Activated naive CD4-positive, alpha-beta T cell treated with anti-CD3 and anti-CD28 coated beads, Interleukin-2, amount 50 U/mL, for 16 hours (primary cell): ENCODE measurements at places on chromosomes 3 and 15.

DNA sequence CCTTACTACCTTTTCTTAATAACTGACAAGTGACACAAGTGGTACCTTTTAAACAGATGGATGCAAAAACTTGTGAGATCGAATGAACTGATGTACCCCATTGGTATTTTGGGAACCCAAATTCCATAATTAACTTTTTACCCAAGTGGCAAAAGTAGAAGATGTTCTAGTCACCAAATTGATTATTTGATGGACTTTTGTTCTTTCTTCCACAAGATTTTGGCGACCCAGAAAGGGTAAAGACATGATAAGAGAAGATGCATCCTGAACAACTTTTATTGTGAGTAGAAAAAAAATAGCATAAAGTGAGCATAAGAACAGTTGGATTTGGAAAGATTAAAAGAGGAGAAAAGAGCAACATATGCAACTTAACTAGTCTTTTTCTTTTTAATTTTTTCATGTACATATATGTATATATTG is 159.5 kb downstream of the TIGIT start:
- DNase-seq, result no peak

DNA sequence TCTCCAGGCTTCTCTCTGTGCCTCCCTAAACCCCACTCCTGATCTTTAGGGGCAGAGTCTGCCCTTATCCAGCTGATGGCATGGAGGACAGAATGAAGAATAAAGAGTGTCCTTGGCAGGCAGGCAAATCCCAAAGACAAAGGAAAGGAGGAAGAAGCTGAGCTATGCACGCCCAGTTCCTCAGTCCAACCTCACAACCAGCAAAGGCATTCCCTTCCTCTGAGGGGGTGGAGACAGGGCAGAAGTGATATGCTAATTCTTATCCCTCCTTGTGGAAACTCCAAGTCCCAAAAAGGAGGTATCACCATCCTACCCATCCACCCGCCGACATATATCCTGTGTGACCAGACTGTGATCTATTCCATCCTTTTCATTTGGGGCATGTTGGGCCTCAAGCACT is 10.5 kb upstream of the CCDC54 start:
- DNase-seq, result no peak

DNA sequence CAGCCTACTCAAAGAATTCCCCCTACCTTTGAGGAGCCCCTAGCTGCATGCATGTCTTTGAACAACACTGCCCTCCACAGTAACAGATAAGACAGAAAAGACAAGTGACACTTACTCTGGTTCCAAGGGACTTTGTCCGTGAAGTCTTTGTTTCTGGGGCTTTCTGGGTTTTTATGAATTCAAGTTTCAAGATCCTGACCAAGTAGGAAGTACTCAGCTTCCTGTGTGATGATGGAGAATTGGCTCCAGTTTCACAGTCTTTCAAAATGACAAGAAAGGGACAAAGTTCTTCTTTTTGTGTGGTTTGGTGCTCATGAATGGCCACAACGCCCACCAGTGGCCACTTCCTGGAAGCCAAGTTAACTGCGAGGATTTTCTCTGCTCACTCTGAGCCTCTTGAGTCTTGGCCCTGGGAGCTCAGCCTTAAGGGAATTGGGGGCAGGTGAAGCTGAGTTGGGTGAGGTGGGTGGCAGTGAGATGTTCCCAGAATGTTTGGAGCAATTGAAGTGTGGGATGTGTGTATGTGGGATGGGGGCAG is at the start of gene CCR1:
Gene CCR1 (minus strand): TSS at position 147 of the 538 bp plus-strand sequence. CDS start 4,000 bp downstream, outside the sequence.
- DNase-seq, result no peak

DNA sequence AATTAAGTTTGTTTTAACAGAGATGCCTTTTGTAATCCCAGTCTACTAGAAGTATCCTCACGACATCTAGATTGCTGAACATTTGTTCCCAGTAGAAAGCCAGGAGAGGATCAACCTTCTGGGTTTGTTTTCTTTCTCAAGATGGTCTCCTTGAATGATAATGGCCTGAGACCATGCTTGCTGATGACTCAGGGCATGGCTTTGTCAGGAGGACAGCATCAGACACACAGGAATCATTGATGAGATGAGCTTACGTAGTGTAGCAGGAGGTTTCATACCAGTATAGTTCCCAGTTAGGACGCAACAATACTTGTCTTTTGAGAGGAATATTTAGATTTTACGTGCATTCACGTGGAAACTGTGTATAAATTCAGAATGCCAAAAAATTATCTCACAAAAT is 38.6 kb downstream of the ATP1B3 start:
- no peak for DNase-seq

DNA sequence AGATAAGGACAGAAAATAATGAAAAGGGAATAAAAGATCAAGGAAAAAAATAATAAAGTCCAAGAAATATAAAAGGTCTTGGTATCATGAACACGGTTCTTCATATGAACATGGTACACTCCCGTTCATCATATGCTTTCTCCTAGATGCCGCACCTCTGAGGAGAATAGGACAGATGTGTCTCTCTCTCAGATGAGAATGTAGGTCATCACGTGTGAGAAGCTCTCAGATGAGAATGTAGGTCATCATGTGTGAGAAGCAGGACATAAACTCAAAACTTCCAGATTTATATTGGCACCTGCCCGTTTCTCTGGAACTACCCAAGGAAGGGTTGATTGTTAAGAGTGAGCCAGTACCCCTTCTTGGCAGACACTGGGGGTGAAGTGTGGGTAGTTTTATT is 29.9 kb upstream of the IQCF6 start:
- no peak for DNase-seq

DNA sequence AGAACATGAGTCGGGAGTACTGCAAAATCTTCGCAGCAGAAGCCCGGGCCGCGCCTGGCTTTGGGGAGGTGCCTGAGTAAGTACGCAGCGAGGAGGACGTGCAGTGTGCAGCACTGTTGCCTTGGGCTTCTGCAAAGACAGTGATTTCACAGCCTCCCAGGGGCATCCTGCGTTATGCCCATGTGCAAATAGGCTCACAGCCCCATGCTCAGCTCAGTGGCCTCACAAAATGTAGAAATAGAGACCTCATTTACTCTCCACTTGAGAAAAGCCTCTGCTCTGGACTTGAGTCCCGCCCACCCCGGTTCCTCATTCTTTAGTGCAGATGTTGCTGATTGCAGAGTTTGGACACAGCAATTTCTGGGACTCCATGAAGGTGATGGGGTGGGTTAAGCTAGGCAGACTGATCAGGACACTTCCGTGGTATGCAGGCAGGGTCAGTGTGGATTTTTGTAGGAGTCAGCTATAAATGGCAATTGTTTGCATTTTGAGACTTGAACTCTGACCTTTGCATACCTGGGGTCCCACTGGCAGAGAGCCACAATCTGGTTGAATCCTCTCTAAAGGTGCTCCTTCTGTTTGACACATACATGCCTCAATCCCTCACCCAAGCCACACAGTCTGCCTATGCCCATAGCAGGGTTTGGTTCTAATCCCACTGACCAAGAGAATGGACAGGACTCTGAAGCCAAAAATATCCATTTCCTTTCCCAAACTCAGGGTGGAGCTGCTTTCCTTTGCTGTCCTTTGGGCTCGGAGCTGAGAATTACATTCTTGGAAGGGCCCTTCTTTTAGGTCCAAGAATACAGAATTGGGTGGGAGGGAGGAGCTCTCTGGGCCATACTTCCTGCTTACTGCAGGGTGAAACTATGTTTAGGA is 20.7 kb upstream of the SLC28A1 start:
- DNase-seq, result no peak

- DNase-seq, result no peak
These were observed 68.2 kb downstream of the RAB11A start for GRCh38 chr15:65937476-65937875.

DNA sequence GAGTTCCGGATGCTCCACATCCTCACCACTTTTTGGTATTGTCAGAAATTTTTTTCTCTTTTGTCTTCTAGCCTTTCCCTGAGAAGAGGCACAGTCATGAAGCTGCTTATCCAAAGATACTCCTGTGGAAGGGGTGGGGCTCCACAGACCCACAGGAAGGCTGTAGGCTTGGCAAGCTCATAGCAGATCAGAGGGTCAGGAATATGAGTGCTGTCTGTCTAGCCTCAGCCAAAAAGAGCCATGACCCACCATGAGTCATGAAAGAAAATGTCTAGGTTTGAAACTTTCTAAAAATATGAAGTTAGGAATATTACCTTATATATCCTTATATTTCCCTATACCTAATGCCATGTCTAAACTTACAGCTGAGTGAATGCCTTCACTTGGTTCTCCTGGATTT is 118.2 kb upstream of the THBS1 start:
- DNase-seq, result no peak

DNA sequence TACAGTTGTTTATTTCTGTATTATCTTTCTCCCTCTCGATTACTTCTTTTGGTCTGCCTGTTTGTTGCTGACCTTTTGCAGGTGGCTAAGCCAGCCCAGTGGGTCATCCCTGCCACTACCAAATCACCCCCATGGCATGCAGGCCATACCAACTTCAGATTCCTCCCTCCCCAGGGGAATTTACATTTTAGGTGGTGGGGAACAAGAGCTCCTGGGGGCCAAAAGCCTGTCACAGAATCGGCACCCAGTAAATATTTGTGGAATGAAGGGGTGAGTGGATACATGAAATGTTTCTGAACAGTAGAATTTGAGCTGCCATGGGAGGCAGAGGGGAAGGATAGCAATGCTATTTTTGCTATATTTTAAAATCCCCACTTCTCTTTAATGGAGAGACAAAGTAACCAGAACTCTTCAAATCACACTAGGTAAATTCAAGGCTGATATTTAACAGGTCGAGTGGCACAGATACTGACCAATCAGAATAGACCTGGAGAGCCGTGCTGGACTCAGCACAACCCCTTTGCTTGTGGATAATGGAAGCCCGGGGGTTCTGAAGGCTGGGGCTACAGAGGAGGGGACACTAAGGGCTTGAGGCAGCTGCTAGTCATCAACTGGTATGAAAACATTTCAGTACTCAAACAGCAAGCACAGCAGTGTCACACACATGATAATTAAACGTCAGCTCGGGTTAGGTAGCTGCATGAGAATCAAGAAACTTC is 54.3 kb upstream of the SMAD3 start:
- no peak for DNase-seq

GRCh38 chr15:73683777-73684580 is at the start of gene CD276:
Gene CD276 (plus strand): TSS chr15:73684383. CDS start chr15:73699640, 15,257 bp downstream.
- DNase-seq, result peak; percentile 16

GRCh38 chr15:41788262-41788661 is 14.0 kb downstream of the MAPKBP1 start:
- DNase-seq, result no peak

GRCh38 chr3:27213450-27213849 is 155.7 kb downstream of the NEK10 start:
- no peak for DNase-seq

- DNase-seq, result no peak
These were observed 60.9 kb downstream of the MSL2 start for GRCh38 chr3:136135039-136135802.

DNA sequence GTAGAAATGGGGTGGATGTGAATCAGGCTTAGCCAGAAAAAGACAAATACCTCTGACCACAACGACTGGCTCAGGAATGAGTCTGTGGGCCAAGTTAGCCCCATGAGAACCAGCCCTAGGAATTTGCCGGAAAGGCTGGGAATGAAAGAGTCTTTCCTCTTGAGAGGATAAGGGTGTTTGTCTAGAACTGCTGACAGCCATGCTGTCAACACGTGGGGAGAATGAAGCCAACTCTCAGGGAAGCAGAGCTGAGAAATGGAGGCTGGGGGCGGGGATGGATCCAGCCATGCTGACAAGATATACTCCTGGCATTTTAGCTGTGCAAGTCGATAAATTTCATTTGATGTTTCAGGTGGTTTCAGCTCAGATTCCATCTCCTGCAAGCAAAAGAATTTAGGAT is 10.6 kb upstream of the SLC6A1 start:
- DNase-seq, result no peak

- peak; percentile 63 for DNase-seq
These were observed 15.4 kb downstream of the IDH2 start for GRCh38 chr15:90086868-90087268.

GRCh38 chr3:36461597-36461996 is 81.3 kb downstream of the STAC start:
- no peak for DNase-seq

DNA sequence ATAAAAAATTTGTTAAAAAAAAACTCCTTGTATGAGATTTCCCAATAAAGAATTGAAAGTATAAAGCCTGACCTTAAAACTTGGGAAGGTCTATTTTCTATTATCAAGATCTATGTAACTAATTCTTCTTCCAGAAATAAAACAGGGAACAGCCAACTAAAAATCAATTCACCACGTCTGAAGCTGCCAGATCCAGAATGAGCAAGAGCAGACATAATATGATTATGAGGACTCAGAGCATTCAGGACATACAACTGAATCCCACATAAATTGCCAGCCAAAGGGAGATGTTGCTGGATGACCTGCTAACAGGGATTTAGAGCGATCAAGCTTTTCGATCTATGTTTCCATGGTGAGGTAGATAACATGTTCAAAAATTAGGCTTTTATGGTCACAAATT is 1151.3 kb upstream of the CADM2 start:
- no peak for DNase-seq

GRCh38 chr3:151276038-151276686 is 2.2 kb downstream of the P2RY14 start:
- no peak for DNase-seq

GRCh38 chr3:84439476-84439875 is 519.3 kb upstream of the CADM2 start:
- no peak for DNase-seq

DNA sequence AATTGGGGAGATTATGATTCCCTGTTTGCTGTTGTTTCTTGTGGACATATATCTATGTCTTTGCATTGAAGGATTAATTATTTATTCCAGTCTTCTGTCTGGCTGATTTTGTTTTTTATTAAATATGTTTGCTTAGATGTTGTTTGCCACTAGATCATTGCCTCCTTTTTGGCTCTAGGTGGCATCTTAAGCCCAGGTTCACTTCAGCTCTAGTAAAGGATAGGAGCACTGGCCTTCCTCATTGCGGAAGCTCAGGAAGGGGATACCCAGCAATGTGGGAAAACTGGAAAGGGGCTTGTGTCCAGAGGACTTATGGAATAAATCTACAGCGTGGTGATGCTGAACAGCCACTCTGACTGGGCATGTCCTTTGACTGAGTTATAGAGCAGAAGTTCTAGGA is 821.6 kb downstream of the PDCD6IP start:
- no peak for DNase-seq

DNA sequence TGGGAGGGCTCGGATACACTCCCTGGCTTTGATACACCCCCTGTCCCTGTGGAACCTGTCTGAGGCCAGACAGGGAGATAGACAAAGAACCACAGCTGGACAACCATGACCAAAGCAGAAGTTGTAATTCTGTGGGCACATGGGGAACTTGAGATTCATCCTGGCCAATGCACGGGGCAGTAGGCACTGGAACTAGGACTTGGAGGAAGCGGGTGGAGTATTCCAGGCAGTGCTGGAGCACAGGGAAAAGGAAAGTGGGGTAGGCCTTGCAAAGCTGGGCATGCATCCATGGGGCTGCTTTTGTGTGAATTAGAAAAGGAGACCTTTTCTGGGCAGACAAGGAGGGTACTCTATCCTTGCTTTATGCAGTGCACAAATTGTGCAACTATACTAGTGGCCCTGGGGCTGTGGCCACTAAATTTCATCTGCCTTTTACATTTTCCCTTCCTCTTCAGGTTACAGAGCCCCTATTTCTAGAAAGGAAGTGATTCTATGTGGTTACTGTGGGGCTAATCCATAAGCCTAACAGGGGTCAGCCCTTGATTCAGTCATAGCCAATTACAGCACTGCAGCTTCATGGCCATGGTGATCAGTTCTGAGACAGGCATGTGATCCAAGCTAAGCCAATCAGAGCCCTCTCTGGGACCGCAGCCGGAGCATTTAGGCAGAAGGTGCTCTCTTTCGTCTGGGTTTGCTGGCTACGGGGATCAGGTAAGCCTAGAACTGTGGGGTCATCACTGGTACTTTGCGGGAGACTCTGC is 21.0 kb downstream of the CRABP1 start:
- DNase-seq, result no peak
